GM10248 (cell line): ENCODE measurements at places on chromosomes 4 and X.

GRCh38 chr4:152831416-152831815 is 51.7 kb downstream of the ARFIP1 start:
- no peak for DNase-seq

DNA sequence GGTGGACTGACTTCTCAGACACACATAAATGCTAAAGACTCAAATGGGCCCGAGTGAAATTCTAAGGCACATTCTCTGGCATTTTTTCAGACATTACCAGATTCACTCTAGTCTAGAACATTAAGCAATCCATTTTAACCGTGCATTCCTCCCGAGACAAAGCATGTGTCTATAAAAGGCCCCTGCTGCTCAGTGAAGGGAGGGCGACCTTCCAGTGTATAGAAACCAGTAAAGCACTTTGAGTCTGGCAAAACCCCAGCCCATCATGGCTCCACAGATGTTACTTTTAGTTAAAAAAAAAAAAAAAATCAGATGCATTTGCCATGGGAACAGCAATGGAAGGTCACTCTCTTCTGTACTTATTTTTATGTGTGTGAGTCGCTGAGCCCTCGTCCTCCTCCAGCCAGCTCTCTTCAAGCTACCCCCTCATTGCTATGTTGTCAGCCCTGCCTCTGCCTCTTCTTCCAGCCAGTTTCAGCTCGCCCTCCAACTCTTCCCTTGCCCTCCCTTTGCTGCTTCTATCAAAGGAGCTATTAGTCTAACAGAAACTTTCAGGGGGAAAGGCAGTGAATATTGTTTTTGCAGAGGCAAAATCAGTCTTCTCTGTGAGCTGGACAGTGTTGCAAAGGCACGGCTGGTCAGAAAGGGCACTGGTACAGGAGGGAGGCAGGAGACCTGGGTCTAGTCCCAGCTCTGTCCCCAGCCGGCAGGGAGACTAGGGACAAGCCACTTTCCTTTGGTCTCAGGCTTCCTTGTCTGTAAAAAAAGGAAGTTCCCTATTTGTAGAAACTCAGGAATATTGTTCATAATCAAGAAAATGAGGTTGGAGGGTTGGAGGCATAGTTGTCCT is 644.2 kb downstream of the ZNF674 start:
- DNase-seq: no peak

- DNase-seq: no peak
These were observed 2.8 kb downstream of the ABLIM2 start for GRCh38 chr4:8155660-8156421.

- no peak for DNase-seq
These were observed 158.5 kb downstream of the NR3C2 start for GRCh38 chr4:148283665-148284064.

- no peak for DNase-seq
These were observed 38.6 kb upstream of the SORCS2 start for GRCh38 chr4:7153711-7154110.

DNA sequence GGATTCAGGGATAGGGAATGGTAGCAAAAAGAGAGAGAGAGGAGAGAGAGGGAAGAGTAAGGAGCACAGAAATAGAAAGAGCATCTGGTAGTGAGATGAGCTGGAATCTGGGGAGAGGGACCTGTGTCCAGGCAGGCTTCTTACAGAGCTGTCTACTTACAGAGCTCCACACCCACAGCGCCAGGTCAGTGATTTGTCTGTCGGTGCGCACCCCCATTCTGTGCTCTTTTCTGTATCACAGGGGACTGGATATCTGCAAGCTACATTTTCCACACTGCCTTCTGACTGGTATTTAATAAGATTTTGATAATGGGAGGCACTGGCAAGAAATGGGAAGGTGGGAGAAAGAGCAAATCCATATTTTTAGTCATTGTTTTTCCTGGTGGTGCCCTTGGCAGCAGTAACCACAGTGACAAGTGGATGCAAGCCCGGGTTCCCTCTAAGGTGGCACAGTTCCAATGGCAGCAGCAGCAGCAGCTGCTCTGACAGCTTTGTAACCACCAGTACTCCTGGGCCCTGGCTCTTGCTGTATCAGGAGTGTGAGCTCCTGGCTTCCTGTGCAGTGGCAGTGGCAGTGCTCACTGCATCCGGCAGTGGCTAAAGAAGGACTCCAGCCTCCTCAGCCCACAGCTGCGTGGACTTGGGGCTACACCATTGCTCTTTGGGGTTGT is 300.5 kb downstream of the TRIML1 start:
- DNase-seq: no peak

GRCh38 chr4:174016251-174016650 is 267.2 kb downstream of the FBXO8 start:
- no peak for DNase-seq

GRCh38 chr4:1012034-1012739 is 761 bp downstream of the FGFRL1 start:
- DNase-seq: no peak

DNA sequence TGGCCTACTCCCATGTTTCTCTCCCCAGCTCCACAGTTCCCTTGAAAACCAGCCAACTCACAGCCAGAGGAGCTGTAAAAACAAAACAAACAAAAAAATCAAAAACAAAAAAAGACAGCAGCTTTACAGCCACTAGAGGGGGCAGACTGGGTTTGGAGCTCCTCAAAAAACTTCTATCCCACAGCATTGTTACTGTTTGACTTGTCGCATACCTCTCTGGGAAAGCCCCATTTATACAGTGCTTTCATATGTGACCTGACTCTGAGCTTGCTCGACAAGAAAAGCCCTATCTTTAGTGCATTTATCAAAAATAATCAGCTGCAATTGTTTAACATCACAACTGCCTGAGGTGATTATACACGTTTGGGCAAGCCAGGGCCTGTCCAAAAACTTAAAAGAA is 21.6 kb downstream of the TSPAN6 start:
- peak; percentile 38 for DNase-seq

GRCh38 chr4:161285461-161285860 is 878.3 kb downstream of the FSTL5 start:
- no peak for DNase-seq

DNA sequence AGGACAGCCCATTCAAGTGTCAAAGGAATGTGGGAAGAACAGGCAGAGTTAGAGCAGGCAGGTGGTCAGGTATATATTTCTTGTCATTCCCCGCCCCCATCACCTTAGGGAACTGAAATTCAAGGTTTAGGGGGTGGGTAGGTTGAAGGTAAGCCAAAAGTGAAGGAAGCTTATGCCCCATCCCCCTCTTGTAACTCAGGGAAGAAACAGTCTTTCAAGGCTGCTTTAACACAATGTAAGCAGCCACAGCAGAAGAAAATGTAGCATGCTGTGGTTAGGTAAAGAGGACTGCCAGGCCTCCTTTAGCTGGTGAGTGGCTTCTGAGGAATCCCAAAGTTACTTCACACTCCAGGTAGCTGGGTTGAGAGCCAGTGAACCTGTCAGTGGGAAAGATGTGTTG is 122.3 kb downstream of the RS1 start:
- DNase-seq: no peak

- no peak for DNase-seq
These were observed at the start of gene UCP1 for GRCh38 chr4:140568507-140569306. UCP1 (minus strand) TSS chr4:140568961; CDS start chr4:140568729, 232 bp downstream.

GRCh38 chrX:54248309-54248708 is 65.3 kb upstream of the FAM120C start:
- DNase-seq: peak; percentile 12

DNA sequence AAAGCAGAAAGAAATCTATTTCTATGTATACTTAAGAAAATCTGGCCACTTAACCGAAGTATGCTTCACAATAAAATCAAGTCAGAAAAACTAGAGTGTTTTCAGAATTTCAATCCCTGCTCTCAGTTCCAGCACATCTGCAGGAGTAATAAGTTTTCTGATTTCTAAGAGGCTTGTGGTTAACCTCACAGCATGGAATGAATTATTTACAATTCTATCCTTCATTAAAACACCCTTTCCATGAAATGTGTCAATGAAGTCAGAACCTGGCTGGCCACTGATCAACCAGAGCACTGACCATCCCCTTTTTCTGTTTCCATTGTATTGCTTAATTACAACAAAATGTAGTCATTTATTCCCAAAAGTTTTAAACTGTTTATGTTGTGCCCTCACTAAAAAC is 781.4 kb upstream of the INTU start:
- DNase-seq: no peak

DNA sequence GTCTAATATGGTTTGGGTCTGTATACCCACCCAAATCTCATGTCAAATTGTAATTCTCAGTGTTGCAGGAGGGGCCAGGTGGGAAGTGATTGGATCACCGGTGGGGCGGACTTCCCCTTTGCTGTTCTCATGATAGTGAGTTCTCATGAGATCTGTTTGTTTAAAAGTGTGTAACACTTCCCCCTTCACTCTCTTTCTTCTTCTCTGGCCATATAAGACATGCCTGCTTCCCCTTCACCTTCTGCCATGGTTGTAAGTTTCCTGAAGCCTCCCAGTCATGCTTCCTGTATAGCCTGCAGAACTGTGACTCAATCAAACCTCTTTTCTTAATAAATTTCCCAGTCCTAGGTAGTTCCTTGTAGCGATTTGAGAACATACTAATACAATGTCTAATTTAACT is 19.7 kb upstream of the SCRG1 start:
- no peak for DNase-seq

DNA sequence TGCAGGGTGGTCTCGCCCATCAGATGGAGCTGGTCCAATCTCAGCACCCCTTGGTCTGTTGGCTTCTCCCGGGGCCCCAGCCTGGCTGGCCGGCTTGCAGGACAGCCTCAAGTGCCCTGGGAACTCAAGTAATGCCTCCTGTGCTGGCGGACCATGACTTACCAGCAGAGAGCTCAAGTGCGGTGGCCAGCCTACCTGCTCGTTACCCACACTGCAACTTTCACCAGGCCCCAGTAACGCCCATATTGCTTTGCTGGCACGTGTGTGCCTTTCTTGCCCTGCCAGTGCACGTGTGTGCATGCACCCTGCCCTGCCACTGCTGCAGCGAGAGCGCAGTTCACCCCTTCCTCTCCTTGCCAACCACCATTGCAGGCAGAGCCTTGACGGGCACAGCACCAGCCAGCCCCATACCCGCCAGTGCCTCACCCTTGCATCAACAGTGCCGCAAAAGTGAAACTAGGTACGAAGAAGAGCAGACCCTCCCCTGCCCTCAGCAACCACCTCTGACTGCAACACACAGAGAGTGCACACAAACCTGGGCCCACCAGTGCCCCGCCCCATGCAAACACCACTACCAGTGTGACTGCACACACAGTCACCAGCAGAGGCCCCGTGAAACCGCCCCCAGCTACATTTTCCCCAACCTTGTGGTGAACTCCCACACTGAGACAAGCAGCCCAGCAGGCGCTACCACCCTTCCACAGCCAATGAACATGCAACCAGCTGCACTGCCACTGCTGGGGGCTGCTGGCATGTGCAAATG is 88.9 kb upstream of the POU3F4 start:
- DNase-seq: no peak

DNA sequence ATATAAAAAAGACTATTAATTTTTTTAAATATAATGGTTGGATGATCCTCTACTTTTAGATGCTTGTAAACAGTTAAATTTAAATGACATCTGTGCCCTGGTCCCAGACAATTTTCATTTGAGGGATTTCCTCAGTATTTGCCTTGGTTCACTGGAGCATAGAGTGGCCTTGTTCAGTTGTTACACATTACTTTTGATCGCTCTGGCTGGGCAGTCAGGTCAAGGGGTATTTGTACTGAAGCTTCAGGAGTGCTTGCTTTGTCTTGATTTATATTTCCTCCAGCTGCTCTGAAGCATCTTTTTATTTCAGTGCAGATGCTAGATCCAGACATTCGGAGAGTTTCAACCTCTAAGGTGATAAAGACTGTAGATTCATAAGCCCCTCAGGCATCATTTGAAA is 50.0 kb downstream of the COMMD8 start:
- DNase-seq: no peak

- DNase-seq: peak; percentile 76
These were observed 583 bp downstream of the ABHD18 start for GRCh38 chr4:127965803-127966175.

DNA sequence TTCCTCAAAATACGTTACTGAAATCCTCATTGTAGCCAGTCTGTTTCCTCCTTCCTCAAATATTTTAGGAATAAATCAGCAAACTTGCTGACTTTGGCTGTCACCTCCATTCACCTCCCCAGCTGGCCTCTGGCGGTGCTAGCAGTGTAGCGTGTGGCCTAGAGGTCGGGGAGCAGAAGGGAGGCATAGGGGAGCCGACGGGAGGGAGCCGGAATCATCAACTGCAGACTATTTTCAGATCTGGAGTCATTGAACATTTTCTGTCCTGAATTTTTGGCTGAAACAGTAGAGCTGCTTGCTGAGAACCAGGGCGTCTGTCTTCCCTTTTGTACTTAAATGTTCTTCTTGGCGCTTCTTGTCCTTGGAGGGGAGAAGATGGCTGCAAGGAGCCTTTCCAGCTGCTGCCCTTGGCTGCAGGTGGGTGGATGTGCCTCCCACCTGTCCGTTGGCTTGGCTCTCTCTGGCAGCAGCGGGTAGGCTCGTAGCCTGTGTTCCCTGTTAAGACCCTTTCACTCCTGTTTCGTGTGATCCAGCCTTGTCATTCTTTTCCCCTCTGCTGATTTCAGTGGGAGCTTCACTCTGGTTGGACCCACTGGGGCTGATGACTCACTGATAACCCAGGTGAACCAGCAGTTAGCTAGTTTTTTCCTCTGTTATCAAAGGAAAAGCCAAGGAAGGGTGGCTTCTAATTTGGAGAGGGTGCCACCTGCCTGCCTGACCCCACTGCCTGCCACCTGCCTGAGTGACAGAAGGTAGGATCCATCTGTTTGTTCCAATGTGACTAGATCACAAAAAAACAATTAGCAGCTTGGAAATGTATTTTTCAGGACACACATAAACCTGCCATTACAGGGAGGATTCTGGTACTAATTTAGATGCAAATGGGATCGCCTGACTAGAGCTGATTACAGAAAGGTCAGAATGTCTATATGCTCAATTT is 135.9 kb downstream of the GATB start:
- no peak for DNase-seq

DNA sequence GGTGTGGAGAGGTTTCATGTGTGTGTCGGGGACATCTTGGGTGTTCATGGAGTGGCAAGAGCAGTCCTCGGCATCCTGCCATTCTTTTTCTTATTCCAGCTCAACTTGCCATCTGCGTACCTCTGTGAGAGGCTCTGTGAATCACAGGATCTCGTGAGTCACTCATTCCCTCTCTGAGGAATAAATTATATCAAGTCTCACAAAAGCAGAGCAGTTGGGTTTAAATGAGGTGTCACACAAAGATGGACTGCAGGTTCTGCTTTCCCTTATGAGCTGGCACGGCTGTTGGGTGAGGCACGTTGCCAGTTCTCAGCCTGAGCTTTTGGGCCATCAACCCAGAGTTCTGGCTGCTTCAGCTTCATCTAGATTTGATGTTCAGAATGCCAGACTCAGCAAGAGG is 6.8 kb upstream of the OCIAD2 start:
- no peak for DNase-seq

- DNase-seq: no peak
These were observed 77.5 kb downstream of the RLIM start for GRCh38 chrX:74536832-74537371.
